ENCODE measurements at places on chromosomes 12 and 14.

GRCh38 chr12:116534311-116535121 lies 24.7 kb upstream of the MAP1LC3B2 start:
- H3K27me3 ChIP-seq = no peaks in the 10 kb centered on the region
- peaks cover 22% of the 10 kb centered on the region for H3K4me1 ChIP-seq
- DNase-seq = no peak
- H3K4me3 ChIP-seq = no peak overlapping the region
- no peak overlapping the region for H3K27ac ChIP-seq
- no peaks in the 10 kb centered on the region for H3K36me3 ChIP-seq

DNA sequence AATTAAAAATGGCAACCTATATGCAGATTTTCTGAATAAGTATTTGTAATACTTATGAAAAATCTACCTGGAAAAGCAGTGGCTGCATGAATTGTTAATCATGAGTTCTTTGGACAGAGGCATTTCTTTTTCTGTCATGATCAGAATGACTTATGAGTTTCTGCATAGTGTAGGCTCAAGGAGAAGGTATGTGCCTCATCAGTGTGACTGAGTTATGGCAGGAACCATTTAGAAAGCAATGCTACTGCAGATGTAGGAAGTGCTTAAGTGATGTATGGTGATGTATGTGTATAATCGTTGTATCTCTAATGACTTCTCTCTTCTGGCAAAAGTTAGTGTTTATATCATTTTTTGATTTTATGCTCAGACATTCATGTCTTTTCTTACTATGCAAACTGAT lies 816.4 kb upstream of the FBXO33 start:
- H3K4me3 ChIP-seq = no peak overlapping the region
- DNase-seq = no peak
- no peaks in the 10 kb centered on the region for H3K36me3 ChIP-seq

GRCh38 chr12:119177056-119177325 lies 1.7 kb upstream of the HSPB8 start:
- no peaks in the 10 kb centered on the region for H3K36me3 ChIP-seq
- no peak overlapping the region for H3K4me3 ChIP-seq
- H3K4me1 ChIP-seq = no peaks in the 10 kb centered on the region
- DNase-seq = no peak
- no peaks in the 10 kb centered on the region for H3K27me3 ChIP-seq

GRCh38 chr12:96206936-96207662 lies 12.9 kb downstream of the ELK3 start:
- no peaks in the 10 kb centered on the region for H3K36me3 ChIP-seq
- no peak for DNase-seq
- H3K4me3 ChIP-seq = peak overlapping the region; percentile 3
- peak overlapping the region; percentile 36 for H3K27ac ChIP-seq
- H3K4me1 ChIP-seq = peaks cover 96% of the 10 kb centered on the region

DNA sequence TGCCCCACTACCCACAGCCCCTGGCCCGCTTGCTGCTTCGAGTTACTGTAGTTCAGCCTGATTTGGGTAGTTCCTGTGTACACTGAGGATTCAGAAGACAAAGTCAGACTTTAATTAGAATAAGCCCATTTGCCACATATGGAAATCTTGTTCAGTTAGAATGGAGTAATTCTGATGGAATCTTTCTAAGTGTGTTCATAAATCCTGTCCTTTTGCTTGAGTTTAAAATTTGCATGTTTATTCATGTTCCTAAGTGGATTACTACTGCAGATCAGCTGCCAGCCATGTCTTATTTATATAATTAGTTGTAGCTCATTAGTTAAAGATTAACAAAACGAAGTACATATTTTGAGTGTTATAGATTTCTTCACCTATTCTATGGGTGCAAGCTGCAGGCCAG lies 504.5 kb downstream of the PCNX1 start:
- no peaks in the 10 kb centered on the region for H3K27me3 ChIP-seq
- H3K36me3 ChIP-seq = no peaks in the 10 kb centered on the region
- no peak for DNase-seq
- H3K4me3 ChIP-seq = no peak overlapping the region
- no peak overlapping the region for H3K27ac ChIP-seq
- H3K4me1 ChIP-seq = no peaks in the 10 kb centered on the region

GRCh38 chr14:32469388-32470160 lies 140.5 kb downstream of the AKAP6 start:
- no peaks in the 10 kb centered on the region for H3K27me3 ChIP-seq
- no peak overlapping the region for H3K27ac ChIP-seq
- H3K4me1 ChIP-seq = no peaks in the 10 kb centered on the region
- DNase-seq = no peak

GRCh38 chr12:92863251-92863650 lies 65.8 kb downstream of the EEA1 start:
- no peaks in the 10 kb centered on the region for H3K36me3 ChIP-seq
- no peak overlapping the region for H3K27ac ChIP-seq
- no peaks in the 10 kb centered on the region for H3K27me3 ChIP-seq
- DNase-seq = no peak

DNA sequence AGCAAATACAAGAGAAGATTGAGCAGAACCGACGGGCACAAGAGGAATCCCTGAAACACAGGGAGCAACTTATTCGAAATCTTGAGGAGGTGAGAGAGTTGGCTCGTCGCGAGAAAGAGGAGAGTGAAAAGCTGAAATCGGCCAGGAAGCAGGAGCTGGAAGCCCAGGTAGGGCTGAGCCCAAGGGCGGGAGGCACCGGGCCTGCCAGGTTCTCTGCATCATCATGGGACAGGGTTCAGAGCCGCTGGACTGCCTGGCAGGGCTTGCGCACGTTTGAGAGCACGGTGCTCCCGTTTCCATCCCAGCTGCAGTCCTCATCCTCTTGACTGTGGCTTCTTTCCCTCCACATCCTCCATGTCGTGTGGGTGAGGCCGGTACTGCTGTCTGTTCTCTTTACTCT lies 14.4 kb downstream of the TCHP start:
- H3K4me3 ChIP-seq = no peak overlapping the region
- H3K4me1 ChIP-seq = no peaks in the 10 kb centered on the region
- no peak for DNase-seq
- no peaks in the 10 kb centered on the region for H3K27me3 ChIP-seq
- H3K27ac ChIP-seq = no peak overlapping the region

- no peaks in the 10 kb centered on the region for H3K36me3 ChIP-seq
- no peak for DNase-seq
- H3K27me3 ChIP-seq = no peaks in the 10 kb centered on the region
- no peak overlapping the region for H3K27ac ChIP-seq
- H3K4me3 ChIP-seq = no peak overlapping the region
Measured at GRCh38 chr12:14986449-14986848, 13.6 kb downstream of the PDE6H start.

DNA sequence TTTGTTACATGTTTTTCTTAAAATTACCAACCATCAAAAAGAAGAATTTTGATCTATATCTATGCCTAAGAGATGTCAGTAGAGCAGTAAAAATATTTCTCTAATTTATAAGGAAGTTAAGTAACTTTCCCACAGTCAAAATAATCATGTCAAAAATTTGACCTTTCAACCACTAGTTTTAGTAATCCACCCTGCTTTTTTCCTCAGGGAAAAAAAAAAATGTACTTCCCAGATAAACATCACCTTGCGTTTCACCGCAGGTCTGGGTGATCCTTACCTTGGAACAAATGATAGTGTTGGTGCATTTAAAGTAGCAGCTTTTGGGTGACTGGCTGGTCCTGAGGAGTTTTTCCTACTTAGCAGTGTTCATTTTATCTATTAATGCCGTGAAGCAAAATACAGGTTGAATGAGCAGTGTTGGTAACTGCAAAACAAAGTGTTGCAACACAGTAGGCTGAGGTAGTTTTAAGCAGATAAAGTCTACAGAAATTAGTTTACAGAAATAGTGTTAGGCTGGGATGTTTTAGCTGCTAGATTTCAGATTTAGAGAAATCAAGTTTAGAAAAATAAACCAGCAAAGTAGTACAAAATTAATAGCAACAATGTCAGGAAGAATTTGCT lies 137.2 kb upstream of the DNM1L start:
- no peak overlapping the region for H3K27ac ChIP-seq
- no peak overlapping the region for H3K4me3 ChIP-seq
- no peaks in the 10 kb centered on the region for H3K4me1 ChIP-seq
- H3K36me3 ChIP-seq = no peaks in the 10 kb centered on the region
- no peak for DNase-seq

DNA sequence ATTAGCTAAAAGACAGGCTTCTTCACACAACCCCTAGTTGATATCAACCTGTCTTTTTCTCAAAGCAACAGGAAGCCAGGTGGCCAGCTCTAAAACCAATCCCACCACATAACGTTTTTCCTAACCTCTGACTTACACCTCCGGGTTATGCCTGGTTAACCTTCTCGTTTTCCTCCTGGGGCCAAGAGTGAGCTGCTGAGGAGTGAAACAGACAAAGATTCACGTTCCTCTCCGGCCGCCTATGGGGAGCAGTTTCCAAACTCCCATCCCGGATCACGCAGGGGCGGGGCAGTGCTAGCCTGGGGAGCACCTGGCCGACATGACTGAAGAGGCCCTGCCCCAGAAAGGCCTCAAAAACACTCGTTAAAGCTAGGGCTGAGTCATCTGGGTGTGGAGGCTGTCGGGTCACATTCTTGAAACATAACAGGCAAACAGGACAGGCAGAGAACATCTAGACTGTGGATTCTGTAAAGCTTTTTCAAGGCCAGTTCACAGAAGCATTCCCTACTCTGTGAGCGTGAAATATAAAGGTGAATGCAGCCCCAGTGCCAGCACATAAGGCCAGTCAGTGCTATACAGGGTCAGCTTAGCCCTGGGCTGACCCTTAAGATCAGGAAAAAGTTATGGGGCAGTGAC lies 25.9 kb upstream of the LGALS3 start:
- peaks cover 72% of the 10 kb centered on the region for H3K4me1 ChIP-seq
- H3K27ac ChIP-seq = peak overlapping the region; percentile 65
- H3K36me3 ChIP-seq = no peaks in the 10 kb centered on the region
- H3K4me3 ChIP-seq = peak overlapping the region; percentile 3

GRCh38 chr14:53790731-53791500 lies 165.7 kb downstream of the BMP4 start:
- H3K4me1 ChIP-seq = no peaks in the 10 kb centered on the region
- H3K27ac ChIP-seq = no peak overlapping the region
- no peaks in the 10 kb centered on the region for H3K27me3 ChIP-seq
- no peak overlapping the region for H3K4me3 ChIP-seq
- no peaks in the 10 kb centered on the region for H3K36me3 ChIP-seq

Data from CD4-positive, alpha-beta memory T cell (primary cell).